ENCODE measurements at places on chromosomes 6 and 20. TPM values are rescaled to one million over a fixed set of nuclear protein-coding genes. Genes with fewer than 3 reads are reported as not detected.

Gene UNC93A
- not detected for total RNA-seq

DNA sequence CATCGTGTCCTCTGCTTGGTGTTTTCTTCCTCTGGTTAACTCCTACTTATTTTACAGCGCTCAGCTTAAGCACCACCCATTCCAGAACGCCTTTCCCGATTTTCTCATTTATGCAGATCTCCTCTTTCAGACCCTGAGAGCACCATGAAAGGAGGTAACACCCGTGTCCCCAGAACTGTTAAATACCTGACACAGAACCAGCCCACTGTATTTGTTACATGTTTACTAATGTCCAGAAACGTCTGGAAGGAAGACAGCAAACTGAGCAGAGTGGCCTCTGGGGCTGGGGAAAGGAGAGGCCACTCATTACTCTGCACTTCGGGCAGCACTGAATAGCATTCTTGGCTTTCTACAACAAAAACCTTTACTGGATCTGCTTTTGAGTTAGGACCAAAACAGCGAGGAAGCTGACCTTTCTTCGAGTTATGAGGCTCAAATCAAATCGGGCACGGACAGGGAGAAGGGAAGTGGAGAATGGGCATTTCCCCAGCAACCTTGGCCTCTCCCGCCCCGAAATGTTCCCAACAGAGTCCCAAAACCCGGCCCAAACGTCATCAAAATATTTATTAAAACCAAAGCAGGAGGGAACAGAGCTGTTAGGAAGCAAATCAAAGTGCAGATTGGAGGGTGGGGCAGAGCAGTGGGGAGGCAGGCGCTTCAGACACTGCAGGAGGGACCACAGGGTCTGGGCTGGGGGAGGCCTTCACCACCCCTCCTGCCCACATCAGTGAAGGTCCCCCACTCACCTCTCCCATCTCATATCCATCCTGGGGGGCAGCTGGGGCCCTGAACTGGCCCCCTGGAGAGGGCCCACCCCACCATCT lies 1.1 kb upstream of the NECAB3 start:
- H3K27ac ChIP-seq, result no peak overlapping the region
- H3K4me1 ChIP-seq, result peaks cover 54% of the 10 kb centered on the region
- no peak for DNase-seq
- no peaks in the 10 kb centered on the region for H3K36me3 ChIP-seq

DNA sequence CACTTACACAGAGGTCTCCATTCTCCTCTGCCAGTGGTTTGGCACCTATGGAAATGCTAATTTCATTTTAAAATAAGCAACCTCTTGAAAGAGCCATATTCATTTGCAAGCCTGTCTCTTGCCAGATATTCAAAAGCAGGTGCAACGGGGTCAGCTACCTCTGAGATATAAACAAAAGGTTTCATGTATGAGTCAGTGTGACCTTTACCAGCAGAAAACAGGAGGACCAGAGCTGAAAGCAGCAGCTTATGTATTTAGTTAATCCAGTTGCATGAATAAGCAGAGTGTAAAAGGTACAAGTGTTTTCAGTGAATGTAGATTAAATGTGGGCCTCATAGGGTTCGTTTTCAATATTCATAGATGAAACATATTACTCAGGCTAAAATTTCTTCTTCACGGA lies 56.0 kb downstream of the TENT5A start:
- no peaks in the 10 kb centered on the region for H3K4me1 ChIP-seq
- no peak for DNase-seq
- H3K27me3 ChIP-seq, result no peaks in the 10 kb centered on the region

DNA sequence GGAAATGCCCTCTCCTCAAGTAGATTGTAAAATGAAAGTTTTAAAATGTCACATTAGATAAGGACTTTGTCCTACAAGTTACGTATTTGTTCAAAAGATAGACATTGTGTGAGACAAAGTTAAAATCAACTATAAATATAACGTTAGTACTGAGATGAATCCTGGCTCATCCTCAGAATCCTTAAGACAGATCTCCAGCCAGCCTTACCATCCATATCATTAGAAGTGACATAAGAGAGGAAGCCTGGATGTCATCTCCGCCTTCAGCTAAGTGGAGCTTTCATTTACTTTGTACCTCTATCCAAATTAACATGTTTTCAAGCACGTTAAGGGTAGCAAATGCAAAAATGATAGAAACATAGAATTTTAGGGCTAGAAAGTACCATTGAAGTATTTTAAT lies 59.1 kb downstream of the SCAF8 start:
- peaks cover 10% of the 10 kb centered on the region for H3K36me3 ChIP-seq
- H3K27me3 ChIP-seq, result no peaks in the 10 kb centered on the region
- H3K4me1 ChIP-seq, result no peaks in the 10 kb centered on the region
- no peak overlapping the region for H3K27ac ChIP-seq
- no peak for DNase-seq

- DNase-seq, result no peak
- no peak overlapping the region for H3K27ac ChIP-seq
- H3K27me3 ChIP-seq, result no peaks in the 10 kb centered on the region
- H3K4me3 ChIP-seq, result no peak overlapping the region
Measured at GRCh38 chr6:113953346-113953745, 17.6 kb downstream of the HDAC2 start.

DNA sequence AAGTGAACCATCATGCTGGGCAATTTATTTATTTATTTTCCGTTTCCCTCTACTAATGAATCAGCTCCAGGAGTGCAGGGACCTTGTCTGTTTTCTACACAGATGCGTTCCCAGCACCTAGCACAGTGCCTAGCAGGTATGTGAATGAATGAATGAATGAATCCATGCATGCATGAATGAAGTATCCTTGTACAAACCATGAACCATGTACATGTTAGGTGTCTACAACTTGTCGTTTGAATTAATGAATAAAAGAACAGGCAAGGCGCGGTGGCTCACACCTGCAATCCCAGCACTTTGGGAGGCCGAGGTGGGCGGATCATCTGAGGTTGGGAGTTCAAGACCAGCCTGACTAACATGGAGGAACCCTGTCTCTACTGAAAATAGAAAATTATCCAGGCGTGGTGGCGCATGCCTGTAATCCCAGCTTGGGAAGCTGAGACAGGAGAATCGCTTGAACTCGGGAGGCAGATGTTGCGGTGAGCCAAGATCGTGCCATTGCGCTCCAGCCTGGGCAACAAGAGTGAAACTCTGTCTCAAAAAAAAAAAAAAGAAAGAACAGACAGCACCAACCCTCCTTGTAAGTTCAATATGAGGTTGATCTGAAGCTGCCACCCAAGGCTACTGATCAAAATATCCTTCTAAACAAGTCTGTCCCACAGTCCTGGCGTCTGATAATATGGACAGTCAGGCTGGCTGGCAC lies 27.3 kb upstream of the SLC9A8 start:
- DNase-seq, result no peak
- no peaks in the 10 kb centered on the region for H3K27me3 ChIP-seq
- no peaks in the 10 kb centered on the region for H3K36me3 ChIP-seq
- no peak overlapping the region for H3K4me3 ChIP-seq
